ENCODE measurements at places on chromosomes 11 and 22.

GRCh38 chr22:20221421-20222340, 46.4 kb downstream of the RTN4R start:
- no peak for DNase-seq
- H3K4me3 ChIP-seq = no peak overlapping the region
- peaks cover 3% of the 10 kb centered on the region for H3K4me1 ChIP-seq
- H3K36me3 ChIP-seq = no peaks in the 10 kb centered on the region

DNA sequence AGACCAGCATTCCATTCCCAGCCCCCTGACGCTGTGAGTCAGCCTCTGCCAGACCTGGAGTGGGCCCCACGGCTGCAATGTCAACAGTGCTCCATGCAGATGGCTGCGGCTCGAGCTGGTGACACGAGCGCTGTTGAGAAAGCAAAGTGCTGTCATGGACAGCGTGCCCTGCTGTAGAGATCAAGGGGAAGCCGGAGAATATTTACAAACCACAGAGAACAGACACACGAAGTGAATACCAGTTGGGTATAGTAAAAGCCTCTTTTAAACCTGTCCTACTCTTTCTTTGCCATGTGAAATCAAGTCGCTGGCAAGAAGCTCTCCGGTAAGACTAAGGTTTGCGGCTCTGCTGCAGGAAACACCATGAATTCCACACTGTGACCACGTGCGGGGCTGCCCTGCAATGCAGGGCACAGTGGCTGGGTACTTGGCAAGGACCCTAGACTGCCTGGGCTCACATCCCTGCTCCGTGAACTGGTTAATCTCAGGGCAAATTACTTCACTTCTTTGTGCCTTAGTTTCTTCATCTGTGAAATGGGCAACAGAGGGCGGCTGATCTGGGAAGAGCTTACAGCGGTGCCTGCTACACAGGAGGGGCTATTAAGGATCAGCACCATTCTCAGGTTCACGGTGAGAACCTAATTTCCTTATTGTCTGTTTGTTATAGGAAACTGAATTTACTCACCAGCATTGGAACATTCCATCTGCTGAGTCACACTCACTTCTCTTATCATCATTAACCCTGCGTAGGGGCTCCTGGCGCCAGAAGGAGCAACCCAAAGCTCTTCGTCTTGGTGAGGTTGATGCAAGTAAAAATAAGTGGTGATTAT, 27.8 kb upstream of the ELFN2 start:
- no peaks in the 10 kb centered on the region for H3K36me3 ChIP-seq
- H3K4me3 ChIP-seq = no peak overlapping the region
- no peak overlapping the region for H3K27ac ChIP-seq
- no peaks in the 10 kb centered on the region for H3K4me1 ChIP-seq
- no peak for DNase-seq

GRCh38 chr11:112058103-112058502, 15.7 kb downstream of the PIH1D2 start:
- H3K27me3 ChIP-seq = no peaks in the 10 kb centered on the region
- DNase-seq = no peak
- H3K27ac ChIP-seq = no peak overlapping the region

DNA sequence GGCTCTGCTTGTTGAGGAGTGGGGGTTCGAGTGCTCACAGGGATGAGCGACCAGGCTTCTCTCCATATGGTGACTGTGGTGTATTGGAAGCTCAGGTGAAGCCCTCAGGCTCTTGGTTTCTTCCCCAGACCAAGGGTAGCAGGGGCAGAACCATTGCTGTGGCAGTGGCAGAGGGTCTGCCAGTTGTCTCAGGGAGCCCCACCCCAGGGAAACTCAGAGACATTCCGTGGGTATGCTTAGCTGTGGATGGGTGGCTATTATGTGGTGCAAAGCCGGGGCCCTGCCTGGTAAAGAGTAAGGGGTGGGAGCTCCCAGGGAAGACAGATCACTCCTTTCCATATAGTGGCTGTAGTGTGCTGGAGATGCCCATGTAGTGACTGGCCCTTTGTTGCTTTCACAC, 167.8 kb downstream of the DLG2 start:
- H3K27ac ChIP-seq = no peak overlapping the region
- no peaks in the 10 kb centered on the region for H3K4me1 ChIP-seq
- no peaks in the 10 kb centered on the region for H3K27me3 ChIP-seq
- no peak overlapping the region for H3K4me3 ChIP-seq

DNA sequence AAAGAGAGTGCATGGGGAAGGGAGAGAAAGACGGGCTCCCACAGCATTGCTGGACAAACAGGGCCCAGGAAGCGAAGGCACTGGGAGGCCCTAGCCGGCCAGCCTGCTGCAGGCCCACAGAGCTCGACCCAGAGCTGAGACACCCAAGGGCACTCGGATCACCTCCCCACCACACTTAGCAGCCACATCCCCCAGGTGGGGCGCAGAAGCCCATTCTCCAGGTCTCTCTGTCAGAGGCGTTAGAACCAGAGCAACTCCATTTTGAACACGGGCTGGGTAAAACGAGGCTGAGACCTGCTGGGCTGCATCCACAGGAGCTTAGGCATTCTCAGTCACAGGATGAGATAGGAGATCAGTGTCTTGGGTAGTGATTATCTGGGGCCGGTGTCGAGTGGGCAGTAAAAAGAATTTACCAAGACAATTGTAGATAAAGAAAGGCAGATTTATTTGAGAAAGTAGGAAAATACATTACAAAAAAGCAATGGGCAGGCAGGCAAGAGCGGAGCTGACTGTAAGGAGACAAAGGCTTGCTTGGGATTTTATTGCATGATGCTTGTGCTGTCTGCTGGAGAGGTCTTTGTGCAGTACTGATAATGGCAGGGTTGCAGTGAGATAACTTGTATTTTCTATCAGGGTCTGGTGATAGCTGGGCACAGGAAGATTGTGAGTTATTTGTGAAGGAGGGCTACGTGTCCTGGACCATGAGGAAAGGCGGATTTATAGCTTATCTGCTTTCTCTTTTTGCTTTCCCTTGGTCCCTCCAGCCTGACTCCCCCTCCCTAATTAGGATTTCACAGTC, 13.4 kb upstream of the CAPN5 start:
- DNase-seq = no peak
- no peaks in the 10 kb centered on the region for H3K27me3 ChIP-seq
- no peak overlapping the region for H3K4me3 ChIP-seq
- no peaks in the 10 kb centered on the region for H3K4me1 ChIP-seq
- H3K36me3 ChIP-seq = no peaks in the 10 kb centered on the region
- H3K27ac ChIP-seq = no peak overlapping the region

- no peaks in the 10 kb centered on the region for H3K4me1 ChIP-seq
- H3K4me3 ChIP-seq = no peak overlapping the region
- no peaks in the 10 kb centered on the region for H3K36me3 ChIP-seq
- no peak overlapping the region for H3K27ac ChIP-seq
- H3K27me3 ChIP-seq = no peaks in the 10 kb centered on the region
These were observed 103.5 kb downstream of the C11orf58 start for GRCh38 chr11:16841984-16842383.

DNA sequence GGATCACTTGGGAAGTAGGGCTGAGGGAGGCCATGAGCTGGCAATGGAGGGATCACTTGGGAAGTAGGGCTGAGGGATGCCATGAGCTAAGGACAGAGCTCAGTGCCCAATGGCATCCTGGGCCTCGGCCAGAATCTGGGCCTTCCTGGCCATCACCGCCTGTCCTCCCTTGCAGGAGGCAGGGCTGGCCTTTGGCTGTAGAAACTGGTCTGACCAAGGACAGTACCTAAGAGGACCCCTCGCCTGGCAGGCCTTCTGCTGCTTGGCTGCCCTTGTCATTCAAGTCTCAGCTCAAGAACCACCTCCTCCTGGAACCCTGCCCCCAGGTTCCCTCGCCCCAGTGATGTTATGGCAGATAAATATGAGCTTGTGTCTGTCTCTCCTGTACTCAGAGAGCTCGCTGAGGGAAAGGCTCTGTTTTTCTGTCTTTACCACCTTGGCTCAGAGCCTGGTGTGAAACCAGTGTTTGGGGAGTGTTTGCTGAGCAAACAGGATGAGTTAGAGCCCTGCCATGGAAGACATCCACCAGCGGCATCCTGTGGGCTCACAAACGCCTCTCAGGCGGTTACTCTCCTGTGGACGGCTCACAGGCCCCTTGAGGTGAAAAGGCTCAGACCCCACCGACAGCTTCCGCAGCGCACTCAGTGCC, 19.3 kb upstream of the RASL10A start:
- H3K27me3 ChIP-seq = no peaks in the 10 kb centered on the region
- DNase-seq = no peak
- peaks cover 89% of the 10 kb centered on the region for H3K36me3 ChIP-seq
- no peaks in the 10 kb centered on the region for H3K4me1 ChIP-seq
- no peak overlapping the region for H3K27ac ChIP-seq
- H3K4me3 ChIP-seq = no peak overlapping the region

GRCh38 chr11:70951139-70951804, 301.1 kb downstream of the SHANK2 start:
- no peaks in the 10 kb centered on the region for H3K27me3 ChIP-seq
- no peak for DNase-seq
- no peak overlapping the region for H3K27ac ChIP-seq
- no peaks in the 10 kb centered on the region for H3K36me3 ChIP-seq
- no peaks in the 10 kb centered on the region for H3K4me1 ChIP-seq

DNA sequence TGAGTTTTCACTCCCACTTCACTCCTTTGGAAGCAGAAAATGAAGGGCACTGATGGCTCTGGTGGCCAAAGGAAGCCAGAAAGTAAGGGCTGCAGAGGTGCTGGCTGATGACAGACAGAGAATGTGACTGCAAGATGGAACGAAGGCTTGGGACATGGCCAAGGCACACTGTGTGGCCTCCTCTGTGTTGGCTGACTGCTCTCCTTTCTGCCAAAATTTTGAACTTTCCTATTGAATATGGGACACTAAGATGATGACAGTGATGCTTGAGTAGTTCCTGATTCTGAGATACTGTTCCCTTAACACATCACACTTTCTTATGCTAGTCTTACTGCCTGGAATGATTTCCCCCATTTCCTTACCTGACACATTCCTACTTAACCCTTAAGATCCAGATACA, 156.4 kb downstream of the SWAP70 start:
- no peak overlapping the region for H3K27ac ChIP-seq
- H3K4me3 ChIP-seq = no peak overlapping the region
- H3K27me3 ChIP-seq = no peaks in the 10 kb centered on the region
- H3K4me1 ChIP-seq = no peaks in the 10 kb centered on the region
- DNase-seq = no peak

GRCh38 chr11:94771951-94772350, 3.8 kb downstream of the AMOTL1 start:
- no peak overlapping the region for H3K27ac ChIP-seq
- DNase-seq = no peak
- no peak overlapping the region for H3K4me3 ChIP-seq
- H3K27me3 ChIP-seq = peaks cover 15% of the 10 kb centered on the region
- peaks cover 17% of the 10 kb centered on the region for H3K4me1 ChIP-seq

GRCh38 chr11:8586184-8586583, 7.8 kb downstream of the STK33 start:
- no peak overlapping the region for H3K4me3 ChIP-seq
- no peak for DNase-seq
- no peaks in the 10 kb centered on the region for H3K36me3 ChIP-seq

Measured in thymus (tissue), 14 donors.